ENCODE measurements at places on chromosomes 3 and 15.

DNA sequence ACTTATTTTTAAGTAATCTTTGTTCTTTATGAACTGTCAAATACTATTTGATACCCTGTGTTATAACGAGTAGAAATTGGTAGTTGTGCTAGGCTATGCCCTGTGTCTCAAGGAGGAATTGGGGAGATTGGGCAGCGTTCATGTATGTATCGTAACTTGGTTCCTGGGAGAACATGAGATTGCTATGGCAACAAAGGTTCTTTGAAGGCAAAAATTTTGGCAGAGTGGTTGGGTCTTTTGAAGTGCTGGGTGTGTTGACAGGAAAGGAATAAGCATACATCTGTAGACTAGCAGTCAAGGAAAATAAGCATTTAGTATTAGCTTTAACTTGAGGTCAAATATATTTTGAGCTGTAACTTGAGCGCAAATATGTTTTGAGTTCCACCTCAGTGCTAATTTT is 45.3 kb downstream of the TCF12 start:
- DNase-seq, result no peak

DNA sequence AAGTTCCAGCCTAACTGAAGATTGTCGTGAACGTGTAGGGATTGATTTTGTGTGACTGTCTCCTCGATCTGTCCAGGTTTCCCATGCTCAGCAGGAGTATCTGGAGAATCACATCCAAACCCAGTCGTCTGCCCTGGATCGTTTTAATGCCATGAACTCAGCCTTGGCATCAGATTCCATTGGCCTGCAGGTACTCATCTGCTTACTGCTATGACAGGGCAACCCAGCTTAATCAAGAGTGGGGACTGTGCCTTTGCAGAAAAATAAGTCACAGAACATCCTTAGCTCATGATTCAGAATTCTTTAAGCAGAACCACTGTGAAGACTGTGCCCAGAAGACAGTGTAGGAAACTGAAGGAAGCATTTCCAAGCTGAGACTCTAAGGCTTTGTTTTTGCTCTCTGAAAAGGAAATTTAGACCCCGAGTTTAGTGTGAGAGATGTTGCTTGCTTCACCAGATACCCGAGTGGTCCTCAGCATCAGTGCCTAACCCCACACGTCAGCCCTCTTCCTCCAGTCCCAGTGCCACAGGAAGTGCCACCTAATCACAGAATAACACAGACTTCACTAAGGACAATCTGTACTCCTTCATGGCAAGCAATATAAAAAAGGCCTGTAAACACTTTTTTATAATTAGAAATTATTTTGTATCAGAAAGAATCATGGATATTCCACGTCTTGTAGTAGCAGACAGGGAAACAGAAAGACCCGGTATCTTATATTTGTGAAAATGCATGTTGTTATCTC is 34.2 kb downstream of the MYZAP start:
- DNase-seq, result no peak

GRCh38 chr3:184540777-184541681 is 20.6 kb upstream of the EPHB3 start:
- peak; percentile 77 for DNase-seq

- no peak for DNase-seq
Observed at GRCh38 chr15:77497942-77498361, 77.3 kb downstream of the HMG20A start.

GRCh38 chr3:99953596-99953995 is 135.9 kb downstream of the CMSS1 start:
- no peak for DNase-seq

GRCh38 chr15:49154359-49154758 is 1.0 kb downstream of the COPS2 start:
- no peak for DNase-seq

GRCh38 chr3:184373422-184373821 is 4.6 kb downstream of the THPO start:
- DNase-seq, result no peak

DNA sequence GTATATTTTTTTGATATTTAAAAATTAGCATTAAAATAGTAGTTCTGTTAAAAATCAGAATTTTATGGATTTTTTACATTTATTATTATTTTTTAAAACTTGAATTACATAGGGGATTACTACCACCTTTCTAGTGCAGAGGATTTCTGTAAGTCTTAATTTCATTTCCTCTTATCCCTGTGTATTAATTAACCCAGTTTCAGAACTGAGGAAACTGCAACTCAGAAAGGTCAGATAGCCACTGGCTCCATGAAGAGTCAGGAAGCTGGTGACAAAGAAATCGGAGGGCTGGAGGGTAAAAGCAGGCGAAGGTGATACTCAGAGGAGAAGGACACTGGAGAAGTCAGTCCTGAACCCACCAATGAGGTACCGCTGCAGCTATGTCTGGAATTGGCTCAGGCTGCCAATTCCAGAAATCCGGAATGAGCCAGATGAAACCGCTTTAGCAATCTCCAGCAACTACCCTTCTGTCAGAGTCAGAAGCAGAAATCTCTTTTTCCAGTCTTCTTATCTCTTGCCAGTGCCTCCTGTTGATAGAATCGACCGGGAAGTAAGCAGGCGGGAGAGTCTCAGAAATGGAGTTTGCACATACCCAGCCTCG is 308.5 kb downstream of the SV2B start:
- DNase-seq, result no peak

DNA sequence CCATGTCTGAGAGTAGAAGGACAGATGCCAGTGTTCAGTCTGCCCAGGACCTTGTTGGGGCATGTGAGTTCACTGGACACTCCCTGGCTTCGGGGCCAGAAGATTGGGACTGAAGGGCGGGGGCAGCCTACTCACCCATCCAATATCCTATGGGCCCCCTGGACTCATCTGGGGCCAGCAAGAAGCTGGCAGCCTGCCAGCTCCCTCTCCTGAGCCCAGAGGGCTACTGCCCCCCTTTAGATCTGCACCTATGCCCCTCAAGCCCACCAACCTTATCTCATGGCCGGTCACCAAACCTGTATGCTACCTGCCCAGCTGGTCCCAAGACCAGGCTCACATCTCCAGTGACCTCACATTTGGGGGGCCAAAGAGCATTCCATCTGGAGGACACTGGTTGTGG is 8.1 kb downstream of the PTH1R start:
- no peak for DNase-seq

- DNase-seq, result no peak
Observed at GRCh38 chr3:119600732-119601131, 3.0 kb downstream of the PLA1A start.

- DNase-seq, result no peak
Observed at GRCh38 chr15:31264559-31265089, 62.0 kb upstream of the KLF13 start.

DNA sequence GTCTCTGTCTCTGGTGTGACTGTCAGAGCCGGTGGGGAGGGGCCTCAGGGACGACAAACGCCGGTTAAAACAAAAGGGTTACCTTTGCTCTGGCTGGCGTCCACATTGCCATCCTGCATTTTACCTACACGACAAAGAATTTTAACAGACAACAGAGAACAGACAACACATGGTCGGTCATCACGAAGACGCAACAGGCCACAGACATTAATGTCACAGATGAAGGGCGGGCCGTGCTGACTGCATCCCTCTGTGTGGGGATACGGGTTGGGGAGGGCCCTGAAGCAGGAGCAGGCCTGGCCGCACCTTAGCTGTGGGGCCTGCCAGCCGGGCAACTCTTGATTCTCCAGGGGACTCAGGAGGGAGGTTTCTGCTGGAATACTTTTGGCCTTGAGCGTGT is 58.2 kb upstream of the SEC13 start:
- no peak for DNase-seq

DNA sequence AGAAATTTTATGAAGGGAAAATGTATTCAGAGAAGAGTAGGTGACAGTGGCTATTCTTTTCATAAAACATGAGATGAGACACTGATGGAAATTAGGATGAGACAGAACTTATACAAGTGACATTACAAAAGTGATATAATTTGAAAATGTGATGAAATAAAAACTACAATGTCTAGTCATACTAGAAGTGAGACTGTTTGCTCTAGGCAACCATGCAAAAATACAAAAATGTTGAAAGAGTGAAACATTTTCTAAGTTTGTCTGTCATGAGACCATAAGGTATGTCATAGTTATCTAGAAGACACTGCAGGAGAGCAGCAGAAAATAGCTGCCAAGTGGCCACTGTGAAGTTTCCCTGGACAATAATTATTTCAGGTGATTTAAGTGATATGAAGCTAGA is 459.5 kb downstream of the DIPK2A start:
- no peak for DNase-seq

DNA sequence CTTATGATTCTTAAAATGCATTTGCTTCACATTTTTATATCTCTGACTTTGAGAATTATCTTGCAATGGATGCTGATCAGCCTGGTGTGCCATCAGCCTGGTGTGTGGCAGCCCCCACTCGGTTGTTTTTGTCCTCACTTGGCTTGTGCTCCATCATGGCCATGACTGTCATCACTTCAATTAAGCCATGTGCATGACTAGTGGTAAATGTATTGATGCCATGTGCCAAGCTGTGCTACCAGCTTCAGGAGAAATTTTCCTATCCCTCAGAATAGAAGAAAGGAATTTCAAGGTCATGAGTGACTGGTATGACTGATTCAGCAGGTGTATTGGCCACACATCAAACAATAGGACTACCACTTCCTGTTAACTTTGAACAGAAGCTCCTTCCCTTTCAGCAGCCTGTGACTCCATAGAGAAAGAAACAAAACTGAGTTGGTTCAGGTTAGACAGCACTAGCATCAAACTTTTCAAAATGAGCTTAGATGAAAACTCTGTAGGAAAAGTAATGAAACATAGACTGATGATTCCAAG is 251.7 kb downstream of the GRM7 start:
- no peak for DNase-seq

GRCh38 chr15:32718821-32719716 is 1.3 kb downstream of the GREM1 start:
- no peak for DNase-seq

GRCh38 chr3:159186581-159186980 is 384.7 kb downstream of the MFSD1 start:
- DNase-seq, result no peak

GRCh38 chr3:161212906-161213305 is 8.2 kb upstream of the NMD3 start:
- no peak for DNase-seq

- no peak for DNase-seq
Observed at GRCh38 chr3:154178172-154178571, 57.0 kb downstream of the ARHGEF26 start.

DNA sequence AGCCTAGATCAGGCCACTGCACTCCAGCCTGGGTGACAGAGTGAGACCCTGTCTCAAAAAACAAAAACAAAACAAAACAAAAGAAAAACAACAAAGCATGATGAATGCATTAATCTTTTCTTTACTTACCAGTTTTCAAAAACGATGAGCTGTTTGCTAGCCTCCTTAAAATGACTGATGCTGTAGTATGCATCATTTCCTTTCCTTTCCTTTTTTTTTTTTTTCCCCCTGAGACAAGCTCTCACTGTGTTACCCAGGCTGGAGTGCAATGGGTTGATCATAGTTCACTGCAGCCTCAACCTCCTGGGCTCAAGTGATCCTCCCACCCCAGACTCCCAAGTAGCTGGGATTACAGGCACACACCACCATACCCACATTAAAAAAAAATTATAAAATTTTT is 202.0 kb downstream of the ADAMTSL3 start:
- DNase-seq, result no peak

DNA sequence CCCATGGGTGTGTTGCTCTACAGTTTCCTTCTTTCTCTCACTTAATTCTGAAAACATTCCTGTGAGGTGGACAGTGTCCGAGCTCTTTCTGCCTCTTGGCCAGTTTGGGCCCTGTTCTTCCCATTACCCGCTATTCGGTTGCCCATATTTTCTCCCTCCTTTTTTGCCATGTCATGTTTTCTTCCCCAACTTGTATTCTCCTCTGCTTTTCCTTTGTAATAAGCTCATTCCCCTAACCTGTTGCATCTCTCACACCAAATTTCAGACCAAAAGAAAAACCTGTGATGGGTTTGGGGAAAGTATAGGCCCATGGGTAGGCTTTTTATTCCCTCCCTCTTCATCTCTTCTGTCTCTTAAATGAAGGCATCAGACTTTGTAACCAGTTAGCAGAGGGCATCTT is 30.5 kb downstream of the NKIRAS1 start:
- no peak for DNase-seq

DNA sequence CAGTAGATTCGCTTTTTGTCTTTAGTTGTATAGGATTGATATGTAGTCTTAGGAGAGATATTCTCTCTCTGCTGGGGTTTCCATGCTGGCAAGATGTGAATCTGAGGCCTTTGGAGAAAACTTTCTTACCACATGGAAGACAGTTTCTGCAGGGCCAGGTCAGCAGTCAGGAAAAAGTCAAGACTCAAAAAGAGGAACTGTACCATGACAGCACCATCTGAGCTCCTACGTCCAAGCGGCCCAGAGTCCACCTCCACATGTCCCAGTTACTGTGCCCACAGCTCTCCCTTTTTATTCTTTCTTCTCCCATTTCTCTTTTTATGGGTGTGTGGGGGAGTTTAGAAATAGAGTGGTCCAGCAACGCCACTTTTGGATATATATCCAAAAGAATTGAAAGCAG is 172.0 kb downstream of the MTHFS start:
- DNase-seq, result no peak

DNA sequence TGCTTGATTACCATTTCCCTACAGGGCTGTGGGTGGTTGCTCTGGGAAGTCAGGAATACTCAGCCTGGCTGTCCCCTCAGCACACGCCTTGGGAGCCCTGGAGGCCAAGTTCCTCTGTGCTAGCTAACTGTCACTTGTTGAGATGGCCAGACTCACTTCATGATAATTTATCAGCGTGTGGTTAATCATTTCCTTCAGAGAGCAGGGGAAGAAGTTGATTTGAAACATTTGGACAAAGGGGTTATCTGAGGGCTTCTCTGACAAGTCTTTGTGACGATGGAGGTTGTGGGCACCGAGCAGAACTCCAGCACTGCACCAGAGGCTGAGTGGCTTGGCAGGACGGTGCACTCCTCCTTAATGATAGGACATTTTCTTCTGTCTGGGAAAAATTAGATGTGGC is 61.9 kb downstream of the WHAMM start:
- DNase-seq, result no peak

GRCh38 chr3:129890891-129891290 is 2.6 kb downstream of the TMCC1 start:
- DNase-seq, result no peak

DNA sequence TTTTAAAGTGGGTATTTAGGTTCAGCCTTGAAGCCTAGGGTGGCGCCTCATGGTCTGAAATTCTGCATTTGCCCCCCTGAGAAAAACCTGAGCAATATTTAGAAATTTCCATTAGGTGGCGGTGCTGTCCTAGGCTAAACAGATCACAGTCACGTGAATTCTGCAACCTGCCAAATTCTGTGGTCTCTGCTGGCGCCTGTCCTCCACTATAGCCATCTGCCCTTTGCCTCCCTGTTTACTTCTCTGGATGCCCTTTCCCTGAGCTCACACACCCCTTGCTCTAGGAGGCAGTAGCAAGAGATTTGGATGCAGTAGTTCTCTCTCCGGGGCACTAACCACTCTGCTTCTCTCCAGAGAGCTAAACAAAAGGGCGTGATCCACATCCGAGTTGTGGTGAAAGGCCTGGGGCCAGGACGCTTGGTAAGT is 9.1 kb downstream of the MRPS11 start:
- no peak for DNase-seq
